ENCODE measurements at places on chromosomes 3 and 15. TPM values are rescaled to one million over a fixed set of nuclear protein-coding genes. Genes with fewer than 3 reads are reported as not detected.

The SATB1 gene
- 35.4 TPM for total RNA-seq

The CACNA2D2 gene
- 203 TPM for total RNA-seq

The NXPE3 gene
- total RNA-seq, result 12.9 TPM

- no peak for DNase-seq
These were observed 33.3 kb downstream of the PLD1 start for GRCh38 chr3:171776839-171777583.

GRCh38 chr3:187935623-187936156 is 190.4 kb upstream of the BCL6 start:
- DNase-seq, result peak; percentile 62
